ENCODE measurements at places on chromosomes 1 and 21.

DNA sequence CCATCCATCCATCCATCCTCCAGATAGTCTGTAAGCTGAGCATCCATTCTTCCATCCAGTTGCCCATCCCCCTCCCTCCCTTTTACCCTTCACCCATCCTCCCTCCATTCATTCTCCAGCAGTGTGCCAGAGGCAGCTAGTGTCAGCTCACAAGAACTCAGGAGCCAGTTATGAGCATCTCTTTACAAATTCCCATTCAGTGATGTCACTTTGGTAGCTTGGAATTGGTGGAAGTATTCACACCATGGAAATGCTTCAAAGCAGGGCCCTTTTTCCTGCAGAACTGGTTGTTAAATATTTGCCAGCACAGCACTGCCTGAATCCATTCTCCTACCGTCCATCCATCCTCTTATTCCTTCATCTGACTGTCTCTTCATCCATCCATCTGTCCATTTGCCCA is 72.5 kb downstream of the ARHGEF10L start:
- DNase-seq = no peak

- DNase-seq = no peak
Measured at GRCh38 chr1:82515650-82516049, 714.9 kb downstream of the ADGRL2 start.

DNA sequence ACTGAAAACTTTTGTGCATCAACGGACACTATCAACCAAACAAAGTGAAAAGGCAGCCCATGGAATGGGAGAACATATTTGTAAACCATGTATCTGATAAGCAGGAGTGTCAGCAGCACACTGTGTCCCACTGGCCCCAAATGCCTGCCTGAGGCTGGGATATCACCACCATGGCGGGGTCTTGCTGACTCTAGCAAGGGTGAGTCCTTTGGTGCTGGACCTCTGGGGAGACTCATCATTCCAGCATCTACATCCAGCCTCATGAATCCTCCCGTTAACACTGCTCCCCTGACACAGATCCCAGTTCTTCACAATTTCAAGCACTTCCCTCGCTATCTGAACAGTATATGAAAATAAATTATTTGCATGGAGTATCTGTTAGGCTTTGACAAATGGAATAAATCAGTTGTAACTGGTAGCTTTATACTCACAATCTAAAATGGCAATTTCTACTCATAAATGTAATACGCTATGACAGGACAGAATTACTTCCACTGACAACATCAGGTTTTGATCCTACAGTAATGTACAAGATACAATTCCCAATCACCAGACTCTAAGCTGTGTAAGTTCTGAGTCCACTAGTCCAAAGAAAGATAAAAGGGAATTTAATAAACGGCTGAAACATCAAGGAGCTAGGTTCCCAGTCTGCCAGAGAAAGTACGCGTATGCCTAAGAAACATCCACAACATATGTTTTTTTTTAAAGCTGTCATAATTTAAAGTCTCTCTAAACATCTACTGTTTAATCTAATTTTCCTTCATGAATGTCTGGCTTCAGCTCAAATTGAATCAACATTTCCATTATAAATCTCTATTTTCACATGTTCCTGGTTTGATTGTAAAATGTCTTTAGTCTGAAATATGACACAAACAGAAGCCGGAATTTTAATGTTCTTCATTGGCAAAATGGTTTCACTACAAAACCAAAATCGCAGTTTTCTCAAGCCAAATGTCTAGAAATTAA is 95.1 kb downstream of the SIPA1L2 start:
- DNase-seq = no peak

- no peak for DNase-seq
Measured at GRCh38 chr1:16095447-16095846, 22.0 kb upstream of the FAM131C start.

DNA sequence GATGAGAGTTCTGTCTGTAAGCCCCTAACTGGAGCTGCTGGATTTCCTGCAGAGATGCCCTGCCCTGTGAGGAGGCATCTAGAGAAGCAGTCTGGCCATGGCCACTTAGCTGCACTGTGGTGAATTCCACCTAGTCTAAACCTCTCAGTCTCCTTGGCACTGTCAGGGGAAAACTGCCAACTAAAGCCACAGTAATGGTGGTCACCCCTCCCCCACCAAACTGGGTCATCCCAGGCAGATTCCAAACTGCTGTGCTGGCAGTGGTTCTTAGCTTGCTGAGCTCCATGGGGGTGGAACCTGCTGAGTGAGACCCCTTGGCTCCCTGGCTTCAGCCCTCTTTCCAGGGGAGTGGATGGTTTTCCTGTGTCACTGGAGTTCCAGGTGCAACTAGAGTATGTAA is 740.6 kb downstream of the RWDD3 start:
- no peak for DNase-seq

- no peak for DNase-seq
Measured at GRCh38 chr1:201457508-201457960, 11.5 kb downstream of the PHLDA3 start.

- no peak for DNase-seq
Measured at GRCh38 chr1:244341455-244342450, 110.0 kb downstream of the ADSS2 start.

DNA sequence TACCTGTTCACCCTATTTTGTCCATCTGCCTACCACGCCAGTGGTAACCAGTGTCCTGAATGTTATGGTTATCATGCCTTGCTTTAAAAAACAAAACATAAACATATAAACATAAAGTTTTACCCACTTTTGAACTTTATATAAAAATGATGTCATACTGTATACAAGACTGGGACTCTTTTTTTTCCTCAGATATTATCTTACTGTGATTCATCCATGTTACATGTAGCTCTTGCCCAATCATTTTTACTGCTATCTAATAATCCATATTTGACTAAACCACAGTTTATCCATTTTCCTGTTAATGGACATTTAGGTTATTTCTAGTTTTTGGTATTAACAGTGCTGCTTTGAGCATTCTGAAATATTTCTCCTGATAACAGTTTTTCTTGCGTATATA is 78.8 kb downstream of the GPR161 start:
- no peak for DNase-seq
